NCI-H1092 (cell line): ENCODE measurements at places on chromosomes 2 and 18.

- no peak for DNase-seq
These were observed 60.5 kb downstream of the STPG4 start for GRCh38 chr2:47094511-47095142.

- DNase-seq, result no peak
These were observed 408.1 kb downstream of the THSD7B start for GRCh38 chr2:137173463-137173862.

DNA sequence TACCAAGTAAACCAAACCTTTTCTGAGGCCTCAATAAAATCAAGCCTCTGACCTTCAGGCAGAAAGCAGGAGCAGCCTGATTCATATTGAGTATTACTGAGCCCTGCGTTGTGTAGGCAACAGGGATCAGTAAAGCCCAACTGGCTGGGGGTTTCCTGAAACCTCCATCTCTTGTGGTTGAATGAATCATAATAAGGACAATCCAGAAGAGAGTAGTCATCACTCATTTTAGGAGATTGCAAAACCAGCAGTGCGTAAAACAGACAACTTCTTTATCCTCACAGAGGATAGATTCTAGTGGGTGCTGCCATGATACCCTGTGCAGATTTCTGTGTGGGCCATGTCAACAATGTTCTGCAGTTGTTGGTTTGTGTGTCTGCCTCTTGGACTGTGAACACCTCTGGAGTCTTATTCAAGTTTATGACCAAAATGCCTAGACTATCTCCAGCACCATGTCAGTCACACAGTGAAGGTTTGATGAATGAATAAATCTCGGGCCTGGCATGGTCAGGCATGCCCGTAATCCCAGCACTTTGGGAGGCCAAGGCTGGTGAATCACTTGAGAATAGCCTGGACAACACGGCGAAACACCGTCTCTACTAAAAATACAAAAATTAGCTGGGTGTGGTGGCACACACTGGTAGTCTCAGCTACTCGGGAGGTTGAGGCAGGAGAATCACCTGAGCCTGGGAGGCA is 51.8 kb upstream of the RAB27B start:
- DNase-seq, result no peak

DNA sequence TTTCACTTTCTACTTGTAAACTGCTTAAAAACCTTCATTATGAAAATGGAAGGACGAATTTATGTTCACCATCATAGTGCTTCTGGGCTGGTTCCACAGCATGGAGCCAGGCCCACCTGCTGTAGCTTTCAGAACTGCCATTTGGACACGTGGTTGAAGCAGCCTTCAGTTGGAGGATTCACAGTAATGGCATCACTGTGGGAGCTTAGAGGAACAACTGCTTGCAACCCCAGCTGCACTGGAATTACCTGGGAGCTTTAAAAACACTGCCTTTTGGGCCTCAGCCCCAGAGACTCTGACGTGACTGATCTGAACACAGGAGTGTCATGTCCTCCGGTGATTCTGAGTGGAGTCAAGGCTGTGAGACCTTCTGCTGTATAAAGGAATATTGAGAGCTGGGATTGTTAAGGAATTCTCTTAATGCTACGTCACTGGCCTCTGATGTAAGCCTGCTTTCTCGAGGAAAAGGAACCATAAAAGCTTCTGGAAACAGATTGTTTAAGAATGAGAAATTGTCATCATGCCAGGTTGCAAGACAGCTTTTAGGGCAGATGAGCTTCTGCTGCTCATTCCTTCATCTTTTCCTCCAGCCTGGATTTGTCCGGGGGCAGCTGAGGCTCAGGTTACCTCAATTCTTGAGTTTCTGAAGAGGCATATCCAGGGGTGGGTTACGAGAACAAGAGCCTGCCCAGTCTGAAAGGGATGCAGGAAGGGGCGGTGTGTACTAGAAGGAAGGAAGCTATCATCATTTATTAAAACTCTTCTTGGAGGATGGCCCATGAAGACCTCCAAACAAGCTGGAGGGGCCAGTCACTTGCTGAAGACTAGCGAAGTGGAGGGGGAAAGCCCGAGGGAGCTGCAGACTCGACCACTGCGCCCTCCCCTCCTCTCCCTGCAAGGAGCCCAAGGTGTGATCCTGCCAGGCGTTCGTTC is 1.3 kb upstream of the IL1R1 start:
- no peak for DNase-seq

GRCh38 chr2:234881413-234882241 is 70.2 kb upstream of the SH3BP4 start:
- DNase-seq, result no peak

GRCh38 chr18:75482880-75483279 is 55.4 kb upstream of the SMIM21 start:
- DNase-seq, result no peak

- no peak for DNase-seq
These were observed 34.5 kb upstream of the ARL5A start for GRCh38 chr2:151862700-151863099.

- no peak for DNase-seq
These were observed 8.2 kb upstream of the CABLES1 start for GRCh38 chr18:23127090-23127489.

DNA sequence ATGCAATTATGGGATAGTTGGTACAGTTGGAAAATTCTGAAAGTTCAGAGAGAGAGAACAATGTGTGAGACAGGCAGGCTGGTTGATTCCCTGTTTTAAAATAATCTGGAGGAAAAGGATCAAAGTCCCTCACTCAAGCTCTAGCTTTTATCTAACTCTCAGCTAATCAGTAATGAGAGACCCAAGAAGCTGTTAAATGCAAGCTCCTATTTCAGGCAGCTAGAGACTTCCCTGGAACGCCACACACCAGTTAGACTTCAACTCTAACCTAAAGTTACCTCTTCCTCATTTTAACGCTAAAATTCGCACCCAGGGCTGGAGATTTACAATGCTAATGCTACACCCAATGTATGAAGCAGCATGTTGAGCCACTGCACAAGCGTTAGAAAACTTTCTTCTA is 243.1 kb downstream of the EN1 start:
- DNase-seq, result no peak

GRCh38 chr2:146417942-146418341 is 1426.9 kb upstream of the ACVR2A start:
- no peak for DNase-seq

GRCh38 chr2:60470340-60470739 is 83.1 kb downstream of the BCL11A start:
- DNase-seq, result no peak

DNA sequence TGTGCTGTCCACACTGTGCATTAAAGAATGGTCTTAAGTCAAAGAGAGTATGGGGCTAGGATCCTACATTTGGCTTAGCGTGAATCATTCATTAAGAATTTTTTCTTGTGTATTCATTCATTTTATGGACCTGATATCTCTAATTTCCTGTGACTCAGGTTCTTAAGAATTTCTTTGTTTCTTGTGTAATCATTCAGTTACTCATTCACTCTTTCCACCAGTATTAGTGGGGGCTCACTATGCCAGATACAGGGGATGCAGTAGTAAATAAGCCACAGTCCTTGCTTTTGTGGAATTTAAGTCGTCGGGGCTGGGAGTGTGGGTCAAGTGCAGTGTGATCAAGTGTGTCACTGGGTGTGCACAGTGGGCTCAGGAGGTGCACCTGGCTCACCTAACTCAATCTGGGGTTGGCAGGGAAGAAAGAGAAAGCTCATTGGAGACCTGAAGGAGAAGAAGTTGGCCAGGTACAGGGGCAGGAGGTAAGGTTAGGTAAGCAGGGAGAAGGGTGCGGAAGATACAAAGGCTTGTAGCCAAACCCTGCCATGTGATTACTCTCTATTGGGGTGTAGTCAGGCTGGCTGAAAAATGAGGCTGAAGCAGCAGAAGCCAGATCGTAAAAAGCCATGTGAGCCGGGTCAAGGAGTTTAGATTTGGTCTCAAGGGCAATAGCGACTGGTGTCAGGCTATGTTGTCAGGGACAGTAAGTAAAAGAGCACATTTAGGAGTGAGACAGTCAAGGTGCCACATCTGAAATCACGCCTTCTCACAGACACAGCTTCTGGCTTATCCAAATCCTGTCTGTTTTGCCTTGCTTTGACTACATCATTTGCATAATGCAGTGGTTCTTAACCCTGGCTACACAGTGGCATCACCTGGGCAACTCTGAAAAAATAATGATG is 67.2 kb downstream of the KCTD1 start:
- no peak for DNase-seq

- DNase-seq, result no peak
These were observed 109.9 kb downstream of the LYPD6B start for GRCh38 chr2:149148194-149149006.

GRCh38 chr18:295756-296490 is 28.1 kb upstream of the THOC1 start:
- no peak for DNase-seq

GRCh38 chr2:10302479-10303180 is at the start of gene HPCAL1:
Gene HPCAL1 (plus strand): TSS chr2:10302904. CDS start chr2:10419758, 116,854 bp downstream.
- peak; percentile 46 for DNase-seq

- no peak for DNase-seq
These were observed 249.5 kb upstream of the KLHL14 start for GRCh38 chr18:33022370-33022769.

DNA sequence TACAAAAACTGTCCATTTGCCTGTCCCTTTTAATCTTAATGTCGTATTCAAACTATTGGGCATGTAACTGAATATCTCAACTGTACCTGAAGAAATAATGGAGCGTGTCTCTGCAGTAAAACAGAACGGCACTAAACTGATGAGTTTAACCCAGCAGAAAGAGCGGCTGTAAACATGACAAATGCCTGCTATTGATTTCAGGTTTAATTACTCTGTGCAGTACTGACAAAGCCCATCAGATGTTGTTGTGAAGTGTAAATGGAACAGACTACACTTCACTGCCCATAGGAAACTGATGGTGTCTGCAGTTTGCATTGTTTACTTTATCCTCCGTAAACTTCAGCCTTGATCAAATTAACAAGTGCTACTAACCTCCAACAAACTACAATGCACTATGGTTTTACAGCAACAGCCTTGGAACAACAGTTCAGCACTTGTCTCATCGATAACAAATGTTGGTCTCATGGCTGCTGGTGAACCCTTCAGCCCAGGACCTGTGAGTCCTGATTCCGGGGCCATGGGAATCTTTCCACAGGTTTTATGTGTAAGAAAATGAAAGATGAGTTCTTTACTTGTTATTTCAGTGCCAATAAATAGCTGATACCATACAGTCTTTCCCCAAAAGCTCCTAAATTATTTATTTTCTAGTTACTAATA is 316.5 kb downstream of the CCDC178 start:
- DNase-seq, result peak; percentile 79

DNA sequence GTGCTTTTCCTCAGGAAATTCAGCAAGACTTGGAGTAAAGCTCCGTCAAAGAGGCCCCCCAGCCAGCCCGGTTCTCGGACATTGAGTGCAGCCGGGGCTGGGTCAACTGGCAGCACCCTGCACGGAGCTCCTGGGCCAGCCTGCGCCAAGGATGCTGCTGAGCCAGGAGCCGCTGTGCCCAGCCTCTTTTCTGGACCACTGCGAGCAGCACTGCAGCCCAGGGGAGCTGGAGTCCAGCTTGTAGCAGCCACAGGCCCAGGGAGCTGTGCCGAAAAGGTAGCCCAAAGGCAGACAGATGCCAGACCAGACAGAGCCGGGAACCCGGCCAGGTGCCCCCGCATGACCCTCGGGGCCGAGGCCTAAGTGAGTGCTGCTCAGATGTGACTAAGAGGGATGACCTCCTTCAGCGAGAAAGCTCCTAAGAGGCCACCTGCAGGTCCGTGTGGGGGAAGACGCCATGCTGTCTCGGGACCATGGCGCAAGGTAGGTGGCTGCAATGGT is 7.3 kb downstream of the CLHC1 start:
- DNase-seq, result no peak

GRCh38 chr2:165535471-165535870 is 66.0 kb downstream of the CSRNP3 start:
- no peak for DNase-seq

DNA sequence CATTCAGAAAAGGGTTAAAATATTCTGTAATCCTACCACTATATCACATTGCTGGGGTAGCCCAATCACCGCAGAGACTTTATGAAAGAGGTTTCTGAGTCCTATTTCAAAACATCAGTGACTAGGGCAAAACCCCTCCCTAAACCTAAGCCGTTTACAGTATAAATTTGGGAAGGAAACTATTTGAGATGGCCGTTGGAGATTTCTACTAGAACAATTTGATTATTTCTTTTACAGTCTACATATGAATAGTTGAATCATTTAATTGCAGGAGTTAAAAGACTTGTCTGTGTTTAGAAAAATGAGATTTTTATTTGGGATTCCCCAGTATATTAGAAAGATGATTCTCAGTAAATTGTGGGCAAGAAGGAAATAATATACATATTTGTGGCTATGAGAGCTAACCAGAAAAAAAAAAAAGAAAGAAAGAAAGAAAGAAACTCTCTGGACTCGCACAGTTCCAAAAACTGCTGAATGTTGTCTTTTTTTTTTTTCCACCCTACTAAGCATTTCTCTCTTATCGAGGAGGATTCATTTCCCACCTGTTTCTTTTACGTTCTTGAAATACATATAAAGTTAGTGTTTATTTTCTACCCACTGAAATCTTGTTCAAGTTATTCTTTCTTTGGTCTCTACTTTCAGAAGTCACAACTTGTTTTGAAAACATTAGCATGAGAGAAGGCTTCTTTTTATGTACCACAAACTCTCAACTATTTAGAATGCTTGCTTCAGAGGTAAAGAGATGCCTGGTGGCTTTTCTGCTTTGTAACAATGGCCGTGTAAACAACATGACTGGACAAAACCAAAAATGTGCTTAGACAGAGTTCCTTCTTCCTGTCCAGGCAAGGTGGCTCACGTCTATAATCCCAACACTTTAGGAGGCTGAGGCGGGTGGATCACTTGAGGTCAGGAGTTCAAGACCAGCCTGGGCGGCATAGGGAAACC is 65.9 kb downstream of the BCL2 start:
- DNase-seq, result no peak

- DNase-seq, result no peak
These were observed 9.8 kb downstream of the CKAP2L start for GRCh38 chr2:112754564-112754963.

- no peak for DNase-seq
These were observed 3.7 kb upstream of the SPR start for GRCh38 chr2:72883356-72883962.

- DNase-seq, result no peak
These were observed 35.7 kb downstream of the MYO3B start for GRCh38 chr2:170213651-170214050.

DNA sequence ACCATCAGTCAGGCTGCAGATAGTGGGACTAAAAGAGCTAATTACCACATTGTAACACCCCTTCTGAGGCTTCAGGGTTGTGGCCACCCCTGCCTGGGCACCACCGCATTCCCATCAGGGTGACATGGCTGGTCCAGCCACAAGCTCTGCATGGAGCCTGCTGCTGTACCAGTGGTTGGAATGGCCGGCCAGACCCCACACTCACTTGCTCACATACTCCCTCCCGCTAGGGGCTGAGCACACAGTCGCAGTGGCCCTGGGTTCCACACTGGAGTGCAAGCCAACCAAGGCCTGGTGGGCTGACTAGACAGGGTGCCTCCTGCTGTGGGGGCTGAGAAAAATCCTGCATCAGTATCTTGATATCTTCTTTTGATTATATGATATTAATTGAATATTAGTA is 182.8 kb upstream of the STK17B start:
- no peak for DNase-seq

- no peak for DNase-seq
These were observed 45.1 kb upstream of the SERTAD2 start for GRCh38 chr2:64698668-64699444.
